Stimulated activated CD4-positive, alpha-beta T cell treated with anti-CD3 and anti-CD28 coated beads, Interleukin-1b, Interleukin-23, amount 100 ng/mL, for 4 hours (primary cell): ENCODE measurements at places on chromosomes 12 and 14.

- DNase-seq = no peak
Observed at GRCh38 chr12:9001233-9001632, 11.9 kb downstream of the KLRG1 start.

- DNase-seq = no peak
Observed at GRCh38 chr14:73834261-73834625, 17.4 kb upstream of the PTGR2 start.

DNA sequence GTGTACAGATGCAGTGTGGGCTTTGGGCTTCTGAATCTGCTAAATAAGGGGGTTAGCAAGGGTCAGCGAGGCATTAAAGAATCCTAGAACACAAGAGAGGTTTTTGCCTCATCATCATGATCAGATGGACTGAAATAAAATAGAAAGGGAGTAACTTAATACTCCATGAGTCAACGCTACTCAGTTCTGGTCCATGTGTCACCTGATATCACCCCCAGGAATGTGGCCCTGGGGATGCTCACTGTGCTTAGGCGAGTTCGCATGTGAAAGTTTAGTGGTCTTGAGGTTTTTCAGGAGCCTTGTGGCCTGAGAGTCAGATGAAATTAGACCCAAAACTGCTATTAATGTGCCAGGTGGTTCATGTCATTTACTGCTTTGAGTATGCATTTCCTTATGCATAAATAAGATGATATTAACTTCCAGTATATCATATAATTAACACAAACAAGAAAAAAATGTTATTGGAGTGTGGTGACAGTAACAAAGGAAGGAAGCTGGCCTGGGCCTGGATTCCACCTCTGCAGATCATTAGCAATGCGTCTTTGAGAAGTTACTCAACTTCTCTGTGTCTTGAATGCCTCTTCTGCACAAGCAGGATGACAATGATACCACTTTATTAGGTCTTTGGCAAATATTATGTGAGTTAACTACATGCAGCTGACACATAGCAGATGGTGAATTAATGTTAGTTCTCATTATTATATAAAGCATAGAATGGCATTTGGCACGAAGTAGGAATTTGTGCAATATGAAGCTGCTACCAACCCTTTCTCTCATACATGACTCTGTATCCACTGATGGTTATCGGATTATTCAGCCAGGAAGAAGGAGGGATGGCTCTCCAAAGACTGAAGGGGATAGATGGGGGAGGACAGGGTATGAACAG lies 1272.6 kb downstream of the AACS start:
- no peak for DNase-seq

GRCh38 chr12:47648056-47648579 lies 57.7 kb downstream of the RPAP3 start:
- DNase-seq = no peak

DNA sequence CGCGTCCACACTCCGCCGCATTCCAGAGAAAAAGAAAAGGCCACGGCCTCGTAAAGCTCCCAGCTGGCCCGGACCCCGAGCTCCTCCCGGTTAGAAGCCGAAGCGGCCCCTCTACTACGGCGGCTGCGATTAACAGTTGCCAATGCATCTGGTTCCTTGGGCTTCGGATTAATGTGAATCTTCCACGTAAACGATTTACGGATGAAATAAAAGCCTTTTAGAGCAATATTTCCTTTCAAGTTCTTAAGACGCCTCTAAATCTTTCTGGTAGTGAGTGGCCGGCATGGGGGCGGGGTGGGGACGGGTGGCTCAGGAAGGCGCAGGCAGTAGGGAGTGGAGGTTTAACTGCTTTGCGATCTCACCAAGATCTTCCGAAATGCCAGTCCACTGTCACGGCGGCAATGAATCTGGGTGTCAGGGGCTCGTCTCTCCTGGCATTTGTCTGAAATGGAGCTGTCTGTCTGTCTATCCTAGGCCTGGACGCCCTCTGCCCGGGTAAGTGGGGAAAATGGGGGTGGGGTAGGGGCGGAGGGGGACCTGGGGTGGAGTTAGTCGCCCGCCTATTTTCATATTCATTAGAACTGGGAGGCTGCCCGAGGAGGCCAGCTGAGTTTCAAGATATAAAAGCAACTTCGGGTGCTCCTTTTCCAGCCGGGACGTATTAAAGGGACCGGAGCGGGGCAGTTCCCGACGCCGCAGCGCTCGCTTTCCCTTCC lies 413 bp upstream of the ALX1 start:
- no peak for DNase-seq
